Progenitor cell of endocrine pancreas (in vitro differentiated cells): ENCODE measurements at places on chromosomes 2 and 18. TPM values are rescaled to one million over a fixed set of nuclear protein-coding genes. Genes with fewer than 3 reads are reported as not detected.

GRCh38 chr2:8543383-8544170 lies 138.3 kb upstream of the ID2 start:
- no peak for DNase-seq

DNA sequence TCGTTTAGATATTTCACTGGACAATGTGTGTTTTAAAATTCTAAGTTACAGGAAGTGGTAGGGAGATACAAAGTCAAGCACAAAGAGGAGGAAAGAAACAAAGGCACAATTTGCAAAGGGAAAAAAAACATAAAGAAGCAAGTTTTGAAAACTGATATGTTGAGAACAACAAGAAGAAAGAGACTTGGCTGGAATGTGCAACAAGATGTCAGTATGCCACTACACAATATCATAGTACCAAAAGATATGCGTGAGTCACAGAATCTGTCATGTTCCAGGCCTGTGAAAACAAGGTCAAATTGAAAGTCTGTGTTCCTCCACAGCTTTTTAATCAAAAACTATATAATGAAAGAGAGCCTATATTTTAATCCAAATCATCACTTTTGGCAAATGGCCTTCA lies 12.0 kb downstream of the EXOC6B start:
- DNase-seq: no peak

- no peak for DNase-seq
These were observed 458.7 kb downstream of the LPIN1 start for GRCh38 chr2:12205086-12205485.

DNA sequence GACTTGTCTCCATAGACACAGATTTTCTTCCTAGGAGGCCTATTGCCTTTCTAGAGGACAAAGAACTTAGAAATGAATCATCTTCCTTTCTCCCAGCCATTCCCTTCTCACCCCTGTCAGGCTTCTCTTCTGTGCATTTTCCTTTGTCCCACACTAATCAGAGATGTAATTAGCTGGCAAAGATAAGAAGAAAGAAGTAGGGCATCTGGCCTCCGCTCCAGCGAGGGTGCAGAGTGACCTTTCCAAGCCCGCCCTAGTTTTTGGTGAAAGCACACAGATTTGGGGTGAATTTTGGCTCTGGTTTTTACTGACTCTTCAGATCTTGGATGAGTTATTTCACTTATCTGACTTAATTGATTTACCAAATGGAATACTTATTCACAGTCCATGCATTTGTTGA lies 626.5 kb downstream of the ZEB2 start:
- no peak for DNase-seq

GRCh38 chr2:233811732-233812131 lies 33.6 kb downstream of the MROH2A start:
- no peak for DNase-seq

- DNase-seq: no peak
These were observed 33.0 kb downstream of the VAPA start for GRCh38 chr18:9946831-9947230.

DNA sequence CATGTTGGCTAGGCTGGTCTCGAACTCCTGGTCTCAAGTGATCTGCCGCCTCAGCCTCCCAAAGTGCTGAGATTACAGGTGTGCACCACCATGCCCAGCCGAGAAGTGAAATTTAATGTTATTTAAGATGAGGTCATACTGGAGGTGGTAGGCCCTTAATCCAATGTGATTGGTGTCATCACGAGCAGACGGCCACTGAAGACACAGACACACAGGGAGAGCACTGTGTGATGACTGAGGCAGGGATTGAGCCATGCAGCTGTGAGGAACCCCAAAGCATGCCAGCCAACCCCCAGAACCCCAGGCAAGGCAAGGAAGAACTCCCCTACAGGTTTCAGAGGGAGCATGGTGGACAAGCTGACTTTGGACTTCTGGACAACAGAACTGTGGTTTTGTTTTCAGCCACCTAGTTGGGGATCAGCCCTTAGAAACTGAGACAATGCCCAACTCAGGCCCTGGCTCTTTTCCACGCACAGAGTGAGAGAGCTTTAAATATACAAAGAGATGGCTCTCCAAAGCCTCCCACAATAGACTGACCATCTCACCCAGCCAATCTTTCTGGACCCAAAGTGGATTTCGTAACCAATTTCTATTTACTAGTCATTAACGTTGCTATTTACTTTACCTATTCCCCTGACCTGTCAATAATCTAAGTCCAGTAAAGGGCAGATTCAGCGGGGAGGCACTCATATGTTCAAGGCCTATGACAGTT lies 34.2 kb downstream of the TBC1D8 start:
- DNase-seq: no peak

- no peak for DNase-seq
These were observed 88.0 kb downstream of the SS18 start for GRCh38 chr18:26002375-26002910.

GRCh38 chr2:127647242-127648190 lies 1.6 kb downstream of the GPR17 start:
- no peak for DNase-seq

DNA sequence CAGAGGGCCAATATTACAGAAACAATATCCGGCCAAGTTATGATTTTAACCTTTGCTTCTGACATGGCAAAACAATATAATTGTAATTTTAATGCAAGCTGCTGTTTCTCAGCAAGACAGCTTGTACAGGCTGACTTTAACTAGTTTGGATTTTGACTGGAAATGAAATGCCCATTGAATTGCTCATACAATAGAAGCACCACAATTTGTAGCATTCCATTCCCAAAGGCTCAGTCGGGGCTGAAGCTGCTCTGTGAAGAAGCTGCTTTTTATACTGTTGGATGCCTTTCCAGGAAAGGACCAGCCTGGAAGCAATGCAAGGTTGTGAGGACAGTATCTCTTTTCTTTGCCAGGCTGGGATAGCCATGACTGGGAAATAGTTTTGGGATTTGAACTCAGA lies 677.0 kb upstream of the FANCL start:
- no peak for DNase-seq

- DNase-seq: no peak
These were observed 10.7 kb upstream of the GALNT3 start for GRCh38 chr2:165804719-165805118.

DNA sequence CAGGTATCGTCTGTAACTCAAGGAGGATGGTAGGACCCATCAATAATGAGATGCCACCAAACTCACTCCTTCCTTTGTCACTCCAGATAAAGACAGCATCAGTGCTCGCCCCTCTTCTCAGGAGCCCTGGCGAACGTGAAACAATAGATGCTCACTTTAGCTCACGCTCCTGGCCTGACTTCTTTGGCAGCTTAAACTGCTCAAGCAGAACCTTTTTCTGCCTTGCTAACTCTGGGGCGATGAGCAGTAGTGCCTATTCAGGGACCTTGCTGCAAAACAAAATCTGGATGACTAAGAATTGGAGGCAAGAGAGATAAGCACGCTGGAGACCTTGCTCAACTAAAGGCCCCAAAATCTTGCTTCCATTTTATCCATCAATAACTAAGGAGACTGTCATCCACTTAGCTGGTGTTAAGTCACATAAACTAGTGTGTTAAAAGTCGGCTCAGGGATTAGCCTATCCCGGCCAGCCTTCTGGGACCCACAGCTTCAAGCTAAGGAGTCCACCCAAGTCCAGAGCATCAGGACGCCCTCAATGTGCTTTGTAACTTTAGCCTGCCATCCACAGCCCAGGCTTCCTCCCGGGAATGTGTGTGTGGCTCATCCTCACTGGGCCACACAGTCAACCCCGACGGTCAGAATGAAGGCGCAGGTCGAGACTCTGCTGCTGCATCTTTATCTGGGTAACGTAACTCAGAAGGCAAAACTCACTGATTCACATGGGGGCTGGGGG lies 38.9 kb downstream of the ZNF516 start:
- no peak for DNase-seq

DNA sequence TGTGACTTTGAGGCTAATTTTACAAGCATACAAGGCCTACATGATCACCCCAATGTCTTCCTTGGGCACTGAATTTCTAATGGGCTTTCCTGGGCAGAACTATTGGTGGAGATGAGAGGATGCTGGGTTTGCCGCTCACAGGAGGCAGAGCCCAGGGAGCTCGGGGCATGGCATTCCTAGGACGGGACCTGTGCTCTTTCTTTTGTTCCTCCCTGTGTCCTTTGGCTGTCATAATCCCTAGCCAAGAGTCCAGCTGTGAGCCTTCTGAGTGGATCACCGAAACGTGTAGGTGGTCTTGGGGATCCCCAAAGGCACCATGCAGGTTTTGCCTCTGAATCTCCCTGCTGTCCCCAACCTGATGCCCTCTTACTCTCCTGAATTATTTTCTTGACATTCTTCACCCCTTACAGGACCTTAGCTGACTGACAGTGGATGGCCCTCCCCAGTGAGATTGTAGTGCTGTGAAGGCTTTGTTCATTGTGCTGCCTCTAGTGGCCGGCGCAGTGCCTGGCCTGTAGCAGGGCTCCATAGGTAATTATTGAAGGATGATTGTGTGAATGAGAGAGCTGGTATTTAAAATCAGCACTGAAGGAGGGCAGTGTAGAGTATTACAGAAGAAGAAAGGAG lies 221.9 kb downstream of the ZNF407 start:
- DNase-seq: no peak

The SPC25 gene
- total RNA-seq: 14.5 and 15.8 TPM in 2 replicates

The C2orf68 gene
- 67.1 and 71.0 TPM in 2 replicates for total RNA-seq

The AP1S3 gene
- total RNA-seq: 11.5 and 12.7 TPM in 2 replicates

The GALR1 gene
- total RNA-seq: 2.9 and 4.0 TPM in 2 replicates

The ASIC4 gene
- total RNA-seq: 3.4 and 5.1 TPM in 2 replicates

The MSTN gene
- 0.38 TPM in 2 replicates for total RNA-seq

The PLA2R1 gene
- total RNA-seq: 1.3 and 1.7 TPM in 2 replicates

The TCF23 gene
- total RNA-seq: not detected in 2 replicates

The G6PC2 gene
- not detected in 2 replicates for total RNA-seq

The NTSR2 gene
- total RNA-seq: not detected in 2 replicates

The ABCA12 gene
- total RNA-seq: 0.19 and 0.29 TPM in 2 replicates

The MAP3K19 gene
- total RNA-seq: not detected in 2 replicates
